ENCODE measurements at places on chromosomes 12 and 14. TPM values are rescaled to one million over a fixed set of nuclear protein-coding genes. Genes with fewer than 3 reads are reported as not detected.

The CAPZA3 gene
- not detected for total RNA-seq

The RNASE1 gene
- total RNA-seq, result 0.56 TPM

GRCh38 chr12:104827587-104827986, 130.5 kb downstream of the SLC41A2 start:
- peak; percentile 76 for DNase-seq

DNA sequence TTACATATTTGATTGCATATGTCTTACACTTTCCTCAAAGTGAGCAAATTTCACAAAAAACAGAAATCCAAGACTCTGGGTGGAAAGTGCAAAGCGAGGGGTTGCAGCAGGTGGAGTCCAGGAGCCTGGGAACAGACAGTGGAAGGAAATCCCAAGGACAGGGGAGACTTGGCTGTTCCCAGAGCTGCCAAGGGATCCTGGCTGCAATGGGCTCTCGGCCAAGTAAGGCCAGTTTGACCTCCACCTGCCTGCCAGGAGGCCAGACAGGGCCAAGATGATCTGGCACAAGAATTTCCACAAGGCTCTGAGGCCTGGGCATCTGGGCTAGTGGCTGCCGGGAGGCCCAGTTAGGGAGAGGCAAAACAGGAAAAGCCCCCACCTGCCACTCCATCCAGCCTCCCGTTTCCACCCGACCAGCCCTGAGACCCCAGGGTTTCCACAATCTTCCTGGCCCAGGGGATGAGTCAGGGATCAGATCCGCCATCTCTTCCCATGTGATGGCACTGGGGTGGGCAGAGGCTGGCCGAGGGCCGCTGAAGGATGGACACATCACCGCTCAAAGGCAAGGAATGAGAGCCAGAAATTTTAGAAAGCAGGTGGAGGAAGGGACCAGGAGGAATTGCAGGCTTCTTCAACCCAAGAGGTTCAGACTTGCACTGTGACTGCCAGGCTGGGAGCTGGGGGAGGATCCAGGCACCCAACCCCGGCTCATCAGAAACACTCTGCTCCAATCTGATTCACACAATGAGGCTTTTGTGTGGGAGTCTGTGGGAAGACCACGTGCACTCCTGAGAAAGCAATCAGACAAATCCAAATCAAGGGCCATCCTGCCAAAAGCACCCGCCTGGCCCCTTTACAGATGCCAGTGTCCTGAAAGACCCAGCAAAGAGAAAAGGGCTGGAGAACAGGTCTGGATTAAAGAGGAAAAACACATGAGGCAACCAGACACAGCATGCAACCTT, 16.3 kb downstream of the SCARB1 start:
- DNase-seq, result no peak

The AHSA1 gene
- 177 TPM for total RNA-seq

DNA sequence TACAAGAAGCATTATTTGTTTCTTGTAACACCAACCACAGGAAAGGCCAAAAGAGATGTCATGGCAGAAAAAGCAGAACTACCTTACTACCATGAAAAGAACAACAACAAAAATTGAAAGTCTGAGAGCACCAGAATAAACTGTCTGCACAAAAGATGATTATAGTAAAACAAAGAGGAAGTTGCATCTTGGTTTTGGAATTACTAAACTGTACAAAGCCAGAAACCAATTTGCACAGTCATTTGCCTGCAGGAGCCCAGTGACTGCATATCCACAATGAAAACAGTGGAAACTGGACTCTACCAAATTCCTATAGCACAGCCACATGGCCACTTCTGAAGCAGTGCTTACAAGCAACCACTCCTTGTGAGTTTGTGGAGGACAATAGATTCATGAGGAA, 276.2 kb downstream of the SSPN start:
- no peak for DNase-seq

The FOXN4 gene
- 0.35 TPM for total RNA-seq
